ENCODE measurements at places on chromosomes 16 and 17.

GRCh38 chr16:52280086-52280485, 266.9 kb downstream of the TOX3 start:
- DNase-seq = no peak

DNA sequence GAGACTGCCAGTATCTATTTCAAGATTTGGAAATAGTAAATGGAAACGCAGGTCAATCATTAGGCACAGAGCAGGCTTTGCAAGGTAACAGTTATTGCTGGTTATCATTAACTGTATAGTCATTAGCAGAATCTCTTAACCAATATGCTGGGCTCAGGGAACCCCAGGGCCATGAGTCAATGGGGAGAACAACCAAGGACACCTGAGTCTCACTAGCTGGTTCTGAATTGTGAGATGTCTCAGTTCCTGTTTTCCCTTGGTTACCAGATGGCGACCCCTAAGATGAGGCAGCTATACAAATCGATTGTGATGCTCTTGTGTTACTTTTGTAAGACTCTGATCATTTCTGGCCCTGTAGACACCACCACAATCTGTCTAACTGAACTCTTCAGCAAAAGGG, 385.3 kb downstream of the HAPSTR1 start:
- no peak for DNase-seq

DNA sequence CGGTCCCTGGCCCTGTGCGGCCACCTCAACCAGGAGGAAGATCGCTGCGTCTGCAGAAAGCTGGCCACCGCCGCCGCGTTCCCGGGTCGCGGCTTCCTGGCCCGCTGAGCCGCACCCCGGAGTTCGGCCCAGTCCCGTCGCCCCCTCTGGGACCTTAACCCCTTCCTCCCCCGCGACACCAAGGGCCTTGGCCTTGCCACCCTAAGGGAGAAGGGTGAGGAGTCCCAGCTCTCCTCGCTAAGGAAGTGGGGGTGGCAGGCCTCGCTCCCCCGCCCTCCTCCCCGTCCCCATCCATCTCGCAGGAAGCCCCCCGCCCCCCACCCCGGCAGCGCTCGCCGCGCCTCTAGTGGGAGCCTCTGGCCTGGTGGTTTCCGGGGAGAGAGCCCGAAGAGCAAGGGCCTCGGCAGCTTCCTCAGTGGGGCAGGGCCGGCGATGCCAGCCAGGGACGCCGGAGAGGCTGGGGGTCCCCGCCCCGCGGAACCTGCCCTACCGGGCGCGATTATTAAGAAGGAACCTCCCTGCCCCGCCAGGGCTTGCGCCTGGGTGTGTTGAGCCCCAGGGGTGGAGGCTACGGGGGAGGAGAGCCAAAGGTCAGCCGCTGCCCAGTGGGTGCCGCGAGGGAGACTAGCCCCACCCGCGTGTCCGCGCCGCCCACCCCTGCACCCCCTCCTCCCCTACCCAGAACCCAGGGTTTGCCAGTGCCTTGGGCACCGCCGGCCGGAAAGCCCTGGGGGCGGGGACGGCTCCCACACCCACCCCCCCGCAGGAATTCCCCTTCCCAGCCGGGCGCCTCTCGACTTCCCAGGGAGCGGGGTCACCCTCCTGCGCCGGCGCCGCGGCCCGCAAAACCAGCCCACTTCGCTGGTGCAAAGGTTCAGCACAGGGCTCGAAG, 6.8 kb downstream of the CBX4 start:
- no peak for DNase-seq

GRCh38 chr17:67662712-67663111, 55.0 kb upstream of the NOL11 start:
- no peak for DNase-seq

DNA sequence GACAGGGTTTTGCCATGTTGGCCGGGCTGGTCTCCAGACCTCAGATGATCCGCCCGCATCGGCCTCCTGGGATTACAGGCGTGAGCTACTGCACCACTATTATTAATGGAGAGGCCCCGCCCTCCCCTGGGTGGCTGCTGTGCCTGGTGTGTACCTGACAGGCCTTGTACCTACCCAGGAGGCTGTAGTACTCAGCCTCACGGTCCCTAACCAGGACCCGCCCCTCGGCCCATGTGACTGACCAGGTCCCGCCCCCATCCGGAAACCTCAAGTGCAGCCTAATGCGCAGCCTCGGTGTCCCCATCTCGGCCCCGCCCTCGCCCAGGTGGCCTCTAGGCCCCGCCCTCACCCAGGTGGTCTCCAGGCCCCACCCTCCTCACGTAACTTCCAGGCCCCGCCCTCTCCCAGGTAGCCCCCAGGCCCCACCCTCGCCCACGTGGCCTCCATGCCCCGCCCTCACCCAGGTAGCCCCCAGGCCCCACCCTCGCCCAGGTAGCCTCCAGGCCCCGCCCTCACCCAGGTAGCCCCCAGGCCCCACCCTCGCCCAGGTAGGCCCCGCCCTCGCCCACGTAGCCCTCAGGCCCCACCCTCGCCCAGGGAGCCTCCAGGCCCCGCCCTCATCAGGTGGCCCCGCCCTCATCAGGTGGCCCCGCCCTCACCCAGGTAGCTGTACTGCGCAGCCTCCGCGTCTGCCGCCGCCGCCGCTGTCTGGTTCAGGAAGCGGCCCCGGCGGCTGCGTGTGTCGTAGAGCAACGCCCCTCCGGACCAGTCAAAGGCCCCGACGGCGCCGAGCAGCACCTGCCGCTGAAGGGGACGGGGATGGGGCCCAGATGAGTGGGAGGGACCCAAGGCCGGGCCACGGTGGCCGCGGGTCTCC, 31.0 kb downstream of the HASPIN start:
- no peak for DNase-seq

- peak; percentile 91 for DNase-seq
Measured at GRCh38 chr17:44503147-44504029, at the start of gene GPATCH8. Gene GPATCH8 (minus strand): TSS chr17:44503406. CDS start chr17:44503370, 36 bp downstream.

DNA sequence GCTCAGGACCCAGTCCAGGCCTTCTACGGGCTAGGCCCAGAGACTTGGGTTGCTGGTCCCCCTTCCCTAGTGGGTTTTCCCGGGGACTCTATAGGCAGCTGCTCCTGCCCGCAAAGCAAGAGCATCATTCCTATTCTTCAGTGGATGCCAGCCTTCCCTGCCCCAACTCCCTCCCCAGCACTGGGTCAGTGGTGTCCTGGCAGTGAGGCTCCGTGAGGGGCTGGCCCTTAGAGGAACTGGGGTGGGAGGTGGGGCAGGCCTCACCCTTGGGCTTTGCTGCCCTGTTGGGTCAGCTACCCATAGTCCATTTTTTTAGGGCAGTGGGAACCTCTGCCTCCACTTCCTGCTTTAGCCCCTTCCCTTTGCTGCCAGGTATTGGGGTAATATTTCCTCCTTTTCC, 7.9 kb upstream of the PLEKHG4 start:
- no peak for DNase-seq

GRCh38 chr16:9092282-9092977, 986 bp downstream of the HAPSTR1 start:
- peak; percentile 37 for DNase-seq

DNA sequence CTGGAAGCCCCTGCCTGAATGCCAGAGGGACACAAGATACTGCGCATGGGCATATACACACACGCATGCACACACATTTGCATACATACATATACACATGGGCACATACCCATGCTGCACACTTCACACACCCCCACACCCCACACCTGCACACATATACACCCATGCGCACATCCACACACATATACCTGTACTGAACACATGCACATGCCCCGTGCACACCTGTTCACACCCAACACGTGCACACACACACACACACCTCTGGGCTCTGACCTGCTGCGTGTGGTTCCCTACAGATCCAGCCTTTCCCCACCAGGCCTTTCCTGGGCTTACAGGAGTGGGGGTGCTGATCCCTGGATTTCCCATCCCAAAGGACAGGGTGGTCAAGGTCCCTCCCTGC, 6.3 kb downstream of the SPPL2C start:
- DNase-seq = no peak

DNA sequence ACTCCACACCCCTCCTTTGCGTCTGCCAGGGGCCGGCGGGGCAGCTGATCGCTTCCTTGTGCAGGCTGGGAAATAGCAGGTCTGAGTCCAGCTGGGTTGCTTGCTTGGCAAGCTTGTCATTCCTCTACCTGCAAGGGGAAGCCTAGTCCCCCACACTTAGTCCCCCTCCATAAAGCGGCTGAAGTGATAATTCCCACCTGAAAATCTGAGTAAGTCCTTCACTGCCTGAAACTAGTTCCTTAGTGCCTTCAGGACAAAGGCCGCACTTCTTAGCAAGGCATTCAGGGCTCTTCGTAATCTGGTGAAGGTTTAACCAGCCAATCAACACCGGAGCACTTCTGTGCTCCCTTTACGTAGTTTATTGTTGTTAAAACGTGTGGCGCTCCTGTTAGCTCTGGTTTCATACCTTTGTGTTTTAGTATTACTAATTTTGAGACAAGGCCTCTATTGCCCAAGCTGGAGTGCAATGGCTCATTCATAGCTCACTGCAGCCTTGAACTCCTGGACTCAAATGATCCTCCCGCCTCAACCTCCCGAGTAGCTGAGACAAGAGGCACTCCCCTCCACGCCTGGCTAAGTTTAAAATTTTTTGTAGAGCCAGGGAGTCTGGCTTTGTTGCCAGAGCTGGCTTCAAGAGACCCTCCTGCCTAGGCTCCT, 817 bp downstream of the PSKH1 start:
- DNase-seq = no peak

Data from globus pallidus (tissue), 1 donor.